NCI-H524 treated with DMSO at 0.1 percent for 48 hours (cell line): ENCODE measurements at places on chromosomes 3 and 15.

DNA sequence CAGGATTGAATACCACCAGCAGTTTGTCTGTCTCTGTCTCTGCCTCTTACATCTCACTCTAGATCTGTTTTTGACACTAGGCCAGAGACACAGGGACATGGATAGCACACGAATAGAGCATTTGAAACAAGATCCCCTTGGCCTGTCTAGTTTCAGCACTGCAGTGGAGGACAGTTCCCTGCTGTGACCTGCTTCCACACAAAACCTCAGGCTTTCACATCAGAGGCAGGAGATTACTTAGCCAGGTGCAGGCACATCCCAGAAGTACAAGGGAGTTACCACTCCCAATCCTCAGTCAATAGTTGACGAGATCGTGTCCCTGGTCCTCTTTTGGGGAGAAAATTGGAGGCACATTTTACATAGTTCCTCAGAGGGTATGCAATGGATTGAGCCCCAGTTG, 34.0 kb upstream of the CCK start:
- no peak for DNase-seq

DNA sequence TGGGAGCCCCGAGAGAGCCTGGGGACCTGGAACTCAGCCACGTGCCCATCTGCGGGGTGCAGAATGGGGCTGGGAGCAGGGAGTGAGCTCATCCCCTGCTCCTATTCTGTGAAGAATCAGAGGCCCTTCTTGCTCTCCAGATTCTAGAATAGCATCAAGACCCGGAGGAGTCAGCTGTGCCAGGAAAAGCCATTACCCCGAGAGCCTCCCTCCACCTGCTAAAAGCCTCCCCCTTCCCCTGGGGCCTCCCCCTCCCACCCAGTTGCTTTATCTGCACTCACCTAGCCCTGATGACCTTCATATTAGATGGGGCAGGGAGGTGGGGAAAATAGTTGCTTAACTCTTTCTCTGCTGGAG, 23.1 kb downstream of the CCDC33 start:
- peak; percentile 27 for DNase-seq

GRCh38 chr3:46881596-46882376, 4.3 kb downstream of the PTH1R start:
- DNase-seq, result no peak

GRCh38 chr15:33154351-33155166, 40.0 kb downstream of the FMN1 start:
- DNase-seq, result no peak
